ENCODE measurements at places on chromosomes 12 and 14.

DNA sequence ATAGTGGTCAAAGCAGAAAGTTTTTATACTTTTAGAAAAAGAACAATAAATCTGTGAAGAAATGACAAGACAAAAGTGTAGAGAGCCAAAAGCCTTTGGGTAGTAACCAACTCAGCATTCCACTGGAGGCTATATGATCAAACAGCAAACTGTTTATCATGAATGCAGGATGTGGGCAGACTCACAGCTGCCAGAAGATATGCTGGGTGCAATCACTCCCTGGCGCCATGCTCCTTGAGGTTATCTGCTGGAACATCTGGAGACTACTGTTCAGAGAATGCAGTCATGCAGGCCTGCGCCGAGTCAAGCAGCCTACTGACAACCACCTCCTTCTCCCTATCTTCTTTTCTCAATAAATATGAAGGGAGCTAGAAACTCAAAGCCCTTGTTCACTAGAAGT is 49.0 kb upstream of the SLC8A3 start:
- DNase-seq: no peak

DNA sequence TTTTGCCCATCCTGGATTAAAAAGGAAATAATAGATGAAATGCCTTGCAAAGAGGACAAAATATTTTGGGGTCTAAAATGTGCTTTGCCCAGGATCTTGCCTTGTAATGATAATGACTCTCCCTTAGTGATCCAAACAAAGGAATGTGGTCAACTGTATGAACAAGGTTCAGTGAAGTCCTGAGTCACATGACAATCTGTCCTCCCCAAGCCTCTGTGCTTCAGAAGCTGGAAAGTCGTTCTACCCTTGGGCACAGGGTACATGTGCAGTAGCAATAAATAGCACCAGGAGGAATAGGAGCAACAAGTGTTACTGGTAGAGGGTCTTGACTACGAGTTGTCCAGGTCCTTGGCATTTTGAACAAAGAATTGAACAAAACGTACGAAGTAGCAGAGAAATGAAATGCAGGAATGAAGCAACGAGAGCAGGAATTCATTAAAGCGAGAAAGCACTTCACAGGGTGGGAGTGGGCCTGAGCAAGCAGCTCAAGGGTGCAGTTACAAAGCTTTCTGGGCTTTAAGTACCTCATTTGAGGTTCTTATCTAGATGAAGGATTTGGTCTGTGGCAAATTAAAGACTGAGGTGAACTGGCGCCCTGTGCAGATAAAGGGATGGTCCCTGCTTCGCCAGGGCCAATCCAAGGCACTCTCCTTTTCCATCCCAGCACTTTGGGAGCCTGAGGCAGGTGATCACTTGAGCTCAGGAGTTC is 65.8 kb downstream of the RESF1 start:
- no peak for DNase-seq

- no peak for DNase-seq
Measured at GRCh38 chr12:47067771-47068431, 11.5 kb upstream of the PCED1B start.

- DNase-seq: no peak
Measured at GRCh38 chr12:48969833-48970701, 1.5 kb downstream of the WNT10B start.

DNA sequence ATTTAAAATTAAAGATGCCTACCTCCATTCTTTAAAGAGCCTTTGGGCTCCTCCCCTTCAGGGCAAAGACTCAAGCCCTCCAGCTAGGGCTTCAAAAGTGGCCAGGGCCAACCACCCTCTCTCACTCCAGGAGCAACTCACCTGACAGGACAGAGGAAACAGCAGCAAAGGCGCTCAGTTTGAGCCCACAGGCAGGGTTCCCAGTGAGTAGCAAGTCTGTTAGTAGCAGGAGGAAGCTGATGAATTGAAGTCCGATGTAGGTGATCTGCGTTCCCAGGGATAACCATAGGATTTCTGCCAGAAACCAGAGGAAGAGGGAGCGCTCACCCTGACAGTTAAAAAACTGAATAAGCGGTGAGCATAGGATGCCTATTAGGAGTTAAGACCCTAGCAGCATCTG is 15.7 kb downstream of the GSG1 start:
- no peak for DNase-seq

GRCh38 chr12:95385246-95386035 is 88.5 kb upstream of the METAP2 start:
- DNase-seq: no peak

DNA sequence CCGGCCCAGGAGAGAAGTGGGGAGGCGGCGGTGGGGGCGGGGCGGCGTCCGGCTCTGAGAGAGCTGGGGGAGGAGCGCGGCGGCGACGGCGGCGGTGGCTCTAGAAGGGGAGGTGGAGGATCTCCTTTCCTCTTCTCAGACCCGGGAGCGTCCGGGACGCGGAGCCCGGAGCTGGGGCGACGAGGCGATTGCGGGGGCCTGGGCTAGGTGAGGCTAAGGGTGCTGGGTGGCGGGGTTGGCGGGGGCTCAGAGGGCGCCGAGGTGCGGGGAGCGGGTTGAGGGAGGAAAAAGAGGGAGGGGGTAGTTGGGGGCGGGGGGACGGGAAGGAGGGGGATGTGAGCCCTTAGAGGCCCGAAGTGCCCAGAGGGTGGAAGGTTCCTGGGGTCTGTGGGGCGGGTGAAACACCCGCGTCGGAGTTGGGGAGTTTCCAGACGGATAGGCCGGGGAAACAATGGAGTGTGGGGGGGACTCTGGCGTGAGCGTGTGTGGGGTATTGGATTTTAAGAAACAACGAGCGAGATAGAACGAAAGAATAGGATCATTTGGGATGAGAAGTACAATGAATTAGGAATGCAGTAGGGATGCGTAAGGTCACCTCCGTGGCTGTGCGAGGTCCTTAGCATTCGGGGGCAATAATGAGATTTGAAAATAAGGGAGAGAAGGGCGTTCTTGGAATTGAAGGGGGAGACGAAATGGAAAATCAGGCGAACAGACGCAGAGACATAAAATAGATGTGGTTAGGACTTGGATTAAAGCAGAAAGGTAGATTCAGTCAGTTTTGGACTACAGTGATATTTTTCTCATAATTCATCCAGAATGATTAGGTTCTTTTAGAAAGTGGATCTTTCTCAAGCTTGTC is at the start of gene SPATS2:
Gene SPATS2 (plus strand): TSS at position 82 of the 859 bp plus-strand sequence. CDS start 93,551 bp downstream, outside the sequence.
- no peak for DNase-seq

DNA sequence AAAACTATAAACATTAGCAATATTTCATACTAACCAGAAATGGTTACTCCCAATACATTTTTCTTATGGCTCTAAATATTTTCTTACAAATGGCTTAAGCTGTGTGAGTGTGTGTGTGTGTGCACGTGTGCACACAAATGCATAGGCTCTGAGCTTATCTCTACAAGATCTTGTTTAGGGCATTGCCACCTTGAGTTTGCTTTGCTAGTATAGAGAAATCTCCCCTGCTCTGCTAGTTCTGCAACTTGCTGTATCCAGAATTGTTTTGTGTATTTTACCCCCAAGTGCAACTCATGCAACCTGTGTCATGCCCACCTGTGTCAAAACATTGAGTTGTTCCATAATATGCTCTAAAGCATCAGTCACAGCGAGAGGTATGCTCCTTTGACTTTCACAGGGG is 72.5 kb upstream of the DUSP6 start:
- no peak for DNase-seq

- DNase-seq: no peak
Measured at GRCh38 chr14:100303179-100303578, 3.1 kb downstream of the SLC25A29 start.

DNA sequence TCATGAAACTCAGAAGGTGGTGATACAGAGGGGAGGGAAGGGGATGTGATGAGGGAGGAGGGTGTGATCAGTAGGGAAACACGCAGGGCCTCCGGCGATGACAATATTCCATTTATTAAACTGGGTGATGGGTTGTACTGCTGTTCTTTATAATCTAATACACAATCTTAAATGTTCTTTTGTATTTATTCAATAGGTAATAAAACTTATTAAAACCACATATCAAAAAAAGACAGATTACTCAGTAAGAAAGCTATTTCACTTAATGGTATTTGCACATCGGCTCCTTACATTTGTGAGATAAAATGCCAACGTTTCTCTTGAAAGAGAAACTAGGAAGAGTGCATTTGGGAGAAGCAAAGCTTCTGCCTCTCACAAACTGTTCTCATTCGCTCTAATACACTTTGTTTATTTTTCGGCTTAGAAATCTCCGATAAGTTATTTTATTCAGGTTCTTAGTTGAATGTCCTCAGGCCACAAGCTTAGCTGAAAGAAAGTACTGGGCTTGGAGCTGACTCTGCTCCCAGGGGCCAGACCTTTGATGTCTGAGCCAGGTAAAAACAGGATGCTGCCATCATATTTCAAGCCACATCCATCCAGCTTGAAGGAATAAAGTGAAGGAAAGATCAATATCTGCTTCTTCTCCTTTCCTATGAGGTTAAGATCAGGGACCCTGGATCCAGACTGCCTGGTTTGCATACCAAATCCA is 17.5 kb downstream of the STON2 start:
- DNase-seq: no peak

DNA sequence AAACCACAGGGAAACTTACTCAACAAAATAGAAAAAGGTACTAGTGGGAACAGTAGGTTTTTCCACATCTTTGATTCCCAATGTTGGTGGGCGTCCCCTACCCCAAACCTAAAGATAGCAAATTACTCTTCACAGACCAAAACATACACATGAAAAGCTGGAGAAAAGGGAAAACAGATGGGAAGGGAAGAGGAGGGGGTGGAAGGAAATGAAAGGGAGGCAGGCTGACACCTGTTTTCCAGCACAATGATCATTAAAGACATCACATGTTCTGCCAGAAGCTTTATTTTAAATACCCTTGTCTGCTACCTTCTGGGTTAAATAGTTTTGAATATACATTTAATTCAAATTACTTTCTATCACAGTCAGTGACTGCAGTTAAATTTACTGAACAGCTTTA is 1617.9 kb upstream of the SEL1L start:
- no peak for DNase-seq

- DNase-seq: no peak
Measured at GRCh38 chr14:88791252-88791621, 1.5 kb downstream of the EML5 start.

GRCh38 chr12:78928200-78929074 is 63.9 kb downstream of the SYT1 start:
- no peak for DNase-seq

- no peak for DNase-seq
Measured at GRCh38 chr12:109586385-109587296, 13.0 kb downstream of the MVK start.

DNA sequence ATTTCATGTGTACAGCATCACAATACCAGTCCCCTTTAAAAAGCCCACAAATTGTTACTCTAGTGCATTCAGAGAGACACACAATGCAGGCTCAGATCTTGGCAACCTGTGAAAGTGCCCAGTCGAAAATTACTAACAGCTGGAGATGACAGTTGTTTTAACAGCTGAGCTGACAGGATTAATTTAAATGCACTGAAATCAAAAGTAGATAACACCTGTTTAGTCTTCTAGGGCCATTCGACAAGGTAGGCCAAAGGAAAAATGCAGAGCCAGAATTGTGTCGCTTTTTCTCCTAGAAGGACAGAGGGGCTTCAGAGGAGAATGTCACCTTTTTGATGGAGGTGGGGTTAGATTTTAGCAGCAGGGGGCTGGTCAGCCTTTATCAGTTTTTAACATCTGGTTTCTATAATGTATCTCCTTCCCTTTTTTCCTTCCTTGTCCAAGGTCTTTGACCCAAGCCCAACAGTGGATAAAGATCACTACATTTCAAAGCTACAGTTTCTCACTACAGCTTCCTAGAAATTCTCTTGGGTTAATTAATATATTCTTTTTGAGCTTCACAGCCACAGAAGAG is 139.1 kb downstream of the SOX5 start:
- DNase-seq: no peak

GRCh38 chr14:62952226-62952625 is 93.0 kb downstream of the KCNH5 start:
- DNase-seq: no peak

DNA sequence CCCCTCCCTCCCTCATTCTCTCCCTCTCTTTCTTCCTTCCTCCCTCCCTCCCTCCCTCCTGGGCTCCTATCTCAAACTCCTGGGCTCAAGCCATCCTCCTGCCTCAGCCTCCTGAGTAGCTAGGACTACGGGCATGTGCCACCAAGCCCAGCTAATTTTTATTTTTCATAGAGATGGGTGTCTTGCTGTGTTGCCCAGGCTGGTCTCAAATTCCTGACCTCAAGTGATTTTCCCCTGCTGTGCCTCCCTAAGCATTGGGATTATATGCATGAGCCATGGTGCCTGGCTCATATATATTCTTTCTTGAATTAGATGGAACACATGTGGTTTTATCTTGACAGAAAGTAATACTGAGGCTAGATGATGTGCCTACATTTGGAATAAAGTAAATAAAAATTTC is 14.2 kb downstream of the PAPOLA start:
- DNase-seq: no peak

GRCh38 chr12:30514666-30515065 is 181.0 kb downstream of the IPO8 start:
- DNase-seq: no peak

GRCh38 chr14:88933191-88933590 is 108.7 kb downstream of the TTC8 start:
- no peak for DNase-seq

DNA sequence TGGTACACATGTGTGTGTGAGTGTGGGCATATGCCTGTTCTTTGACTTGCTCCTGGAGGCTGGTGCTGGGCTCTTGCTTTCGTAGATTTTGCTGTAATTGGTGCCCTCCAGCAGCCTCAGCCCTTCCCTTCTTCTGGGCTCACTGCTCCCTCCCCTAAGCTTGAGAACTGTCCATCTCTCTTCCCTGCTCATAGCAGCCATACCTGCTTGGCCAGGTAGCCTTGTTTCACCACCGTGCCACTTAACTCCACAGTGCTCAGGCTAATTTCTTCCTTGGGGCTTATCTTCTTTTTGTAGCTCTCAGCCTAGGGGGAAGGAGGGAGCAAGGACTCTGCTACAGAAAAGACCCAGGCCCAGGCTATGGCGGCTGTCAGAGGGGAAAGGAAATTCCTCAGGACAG is 19.8 kb downstream of the PLEK2 start:
- no peak for DNase-seq

GRCh38 chr14:97640031-97640430 is 842.8 kb downstream of the VRK1 start:
- no peak for DNase-seq

DNA sequence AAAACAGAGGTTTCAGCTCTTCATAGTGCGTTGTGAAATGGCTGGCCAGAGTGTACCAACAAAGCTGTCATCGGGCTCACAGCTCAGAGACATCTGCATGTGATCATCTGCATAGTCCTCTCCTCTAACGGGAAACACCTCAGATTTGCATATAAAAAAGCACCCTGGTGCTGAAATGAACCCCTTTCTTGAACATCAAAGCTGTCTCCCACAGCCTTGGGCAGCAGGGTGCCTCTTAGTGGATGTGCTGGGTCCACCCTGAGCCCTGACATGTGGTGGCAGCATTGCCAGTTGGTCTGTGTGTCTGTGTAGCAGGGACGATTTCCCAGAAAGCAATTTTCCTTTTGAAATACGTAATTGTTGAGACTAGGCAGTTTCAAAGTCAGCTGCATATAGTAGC is 14.3 kb upstream of the PAPLN start:
- no peak for DNase-seq

GRCh38 chr12:46547421-46548354 is 175.1 kb upstream of the SLC38A2 start:
- DNase-seq: no peak

- DNase-seq: no peak
Measured at GRCh38 chr14:42159138-42159537, 552.5 kb downstream of the LRFN5 start.

GRCh38 chr14:101494826-101495225 is 66.5 kb upstream of the DIO3 start:
- no peak for DNase-seq
